GM12878 (cell line): ENCODE measurements at places on chromosomes 4 and X.

DNA sequence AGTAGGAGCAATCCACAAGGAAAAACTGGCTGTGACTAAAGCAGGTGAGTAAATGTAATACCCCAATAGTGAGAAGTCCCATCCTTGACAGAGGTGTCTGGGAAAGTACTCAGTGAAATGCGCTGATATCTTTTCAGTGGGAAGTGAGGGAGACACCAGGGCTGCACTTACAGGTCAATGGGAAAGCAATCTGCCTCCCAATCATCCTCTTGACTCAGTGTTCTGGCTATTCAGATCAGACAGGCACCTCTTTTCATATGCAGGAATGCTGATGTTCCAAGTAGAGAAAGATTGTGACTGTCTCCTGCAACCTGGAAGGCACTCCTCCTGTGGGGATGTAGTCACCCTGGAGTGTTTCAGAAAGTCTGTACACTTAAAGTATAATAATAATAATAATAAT is 39.9 kb upstream of the SPIN2A start:
- no peaks in the 10 kb centered on the region for H3K4me1 ChIP-seq
- H3K36me3 ChIP-seq, result no peaks in the 10 kb centered on the region
- DNase-seq, result no peak
- no peak overlapping the region for H3K4me3 ChIP-seq
- no peaks in the 10 kb centered on the region for H3K27me3 ChIP-seq

GRCh38 chr4:107444-108429 is 16.6 kb upstream of the ZNF718 start:
- no peaks in the 10 kb centered on the region for H3K4me1 ChIP-seq
- no peak for DNase-seq
- no peak overlapping the region for H3K4me3 ChIP-seq

GRCh38 chr4:102778720-102779119 is 18.0 kb upstream of the MANBA start:
- no peaks in the 10 kb centered on the region for H3K27me3 ChIP-seq
- no peaks in the 10 kb centered on the region for H3K4me1 ChIP-seq
- H3K36me3 ChIP-seq, result no peaks in the 10 kb centered on the region
- H3K27ac ChIP-seq, result no peak overlapping the region
- DNase-seq, result no peak

GRCh38 chrX:37075892-37076595 is 67.9 kb downstream of the FAM47C start:
- no peaks in the 10 kb centered on the region for H3K36me3 ChIP-seq
- H3K27ac ChIP-seq, result no peak overlapping the region
- H3K4me1 ChIP-seq, result no peaks in the 10 kb centered on the region
- H3K4me3 ChIP-seq, result no peak overlapping the region

- H3K27ac ChIP-seq, result no peak overlapping the region
- H3K36me3 ChIP-seq, result no peaks in the 10 kb centered on the region
- no peaks in the 10 kb centered on the region for H3K4me1 ChIP-seq
- no peak for DNase-seq
- H3K4me3 ChIP-seq, result no peak overlapping the region
Observed at GRCh38 chr4:58981828-58982227, 1871.6 kb upstream of the IGFBP7 start.

DNA sequence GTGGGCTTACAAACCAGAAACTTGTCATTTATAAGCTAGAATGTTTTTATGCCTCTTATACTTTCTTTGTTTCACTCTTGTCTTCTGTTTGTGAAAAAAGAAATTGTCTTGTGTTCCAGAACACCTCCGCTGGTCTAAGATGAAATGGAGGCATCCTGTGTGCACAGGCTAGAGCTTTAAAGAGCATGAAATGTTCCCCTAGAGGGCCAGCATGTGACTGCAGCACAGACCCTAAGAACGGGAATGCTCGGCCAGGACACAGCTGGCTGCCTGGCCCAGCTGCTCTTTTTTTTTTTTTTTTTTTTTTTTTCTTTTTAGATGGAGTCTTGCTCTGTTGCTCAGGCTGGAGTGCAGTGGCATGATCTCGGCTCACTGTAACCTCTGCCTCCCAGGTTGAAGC is 33.6 kb downstream of the SETD7 start:
- H3K36me3 ChIP-seq, result no peaks in the 10 kb centered on the region
- H3K27me3 ChIP-seq, result no peaks in the 10 kb centered on the region
- no peak for DNase-seq
- no peak overlapping the region for H3K4me3 ChIP-seq
- H3K27ac ChIP-seq, result peak overlapping the region; percentile 49; the same call in 1 of the 2 replicates

GRCh38 chrX:71616672-71617529 is 1.4 kb downstream of the CXCR3 start:
- H3K4me1 ChIP-seq, result peaks cover 25% of the 10 kb centered on the region
- H3K27me3 ChIP-seq, result no peaks in the 10 kb centered on the region
- H3K4me3 ChIP-seq, result peak overlapping the region; percentile 69; the same call in 1 of the 2 replicates
- H3K27ac ChIP-seq, result peak overlapping the region; percentile 90
- H3K36me3 ChIP-seq, result peaks cover 3% of the 10 kb centered on the region; the same call in 1 of the 2 replicates

DNA sequence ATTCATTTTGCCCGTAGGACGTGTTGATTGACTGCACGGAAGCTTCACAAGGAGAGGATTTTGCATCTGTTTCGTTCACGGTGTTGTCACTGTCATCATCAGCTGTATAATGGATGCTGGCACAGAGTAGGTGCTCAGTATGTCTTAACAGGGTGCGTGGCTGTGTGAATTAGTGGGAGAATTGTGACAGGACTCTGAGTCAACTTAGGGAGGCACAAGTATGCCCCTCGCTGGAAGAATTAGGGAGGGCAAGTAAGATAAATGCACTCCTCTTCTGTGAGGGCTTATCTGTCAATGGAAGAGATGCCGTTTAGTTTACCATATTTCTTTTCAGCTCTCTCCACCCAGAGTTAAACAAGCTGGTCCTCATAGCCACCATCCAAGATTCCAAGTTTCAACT is 107.2 kb downstream of the TRIML1 start:
- no peak overlapping the region for H3K27ac ChIP-seq
- no peaks in the 10 kb centered on the region for H3K36me3 ChIP-seq
- H3K4me3 ChIP-seq, result no peak overlapping the region
- no peaks in the 10 kb centered on the region for H3K27me3 ChIP-seq
- no peaks in the 10 kb centered on the region for H3K4me1 ChIP-seq

GRCh38 chr4:36348403-36348938 is 67.1 kb downstream of the DTHD1 start:
- H3K27me3 ChIP-seq, result no peaks in the 10 kb centered on the region
- peak; percentile 66 for DNase-seq
- peaks cover 13% of the 10 kb centered on the region for H3K4me1 ChIP-seq
- no peak overlapping the region for H3K4me3 ChIP-seq
- H3K27ac ChIP-seq, result peak overlapping the region; percentile 70

DNA sequence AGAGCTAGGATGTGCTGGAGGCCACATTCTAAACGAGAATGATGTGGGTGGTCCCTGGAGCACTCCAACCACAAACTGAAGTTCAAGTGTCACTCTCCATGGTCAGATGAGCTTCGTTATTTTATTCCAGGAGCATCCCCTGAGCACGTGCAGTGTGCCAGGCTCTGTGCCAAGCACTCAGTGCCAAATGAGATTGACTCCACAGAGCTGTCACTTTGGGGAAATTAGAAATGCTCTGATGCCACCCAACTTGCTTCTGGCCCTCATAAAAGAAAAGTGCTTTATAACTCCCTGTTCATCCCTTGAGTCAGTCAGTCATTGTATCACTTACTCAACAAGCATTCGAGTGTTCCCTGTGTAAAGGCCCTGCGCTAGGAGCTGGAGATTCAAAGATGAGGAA is 91.2 kb downstream of the RTL5 start:
- no peaks in the 10 kb centered on the region for H3K27me3 ChIP-seq
- no peaks in the 10 kb centered on the region for H3K36me3 ChIP-seq
- H3K27ac ChIP-seq, result no peak overlapping the region
- DNase-seq, result no peak

DNA sequence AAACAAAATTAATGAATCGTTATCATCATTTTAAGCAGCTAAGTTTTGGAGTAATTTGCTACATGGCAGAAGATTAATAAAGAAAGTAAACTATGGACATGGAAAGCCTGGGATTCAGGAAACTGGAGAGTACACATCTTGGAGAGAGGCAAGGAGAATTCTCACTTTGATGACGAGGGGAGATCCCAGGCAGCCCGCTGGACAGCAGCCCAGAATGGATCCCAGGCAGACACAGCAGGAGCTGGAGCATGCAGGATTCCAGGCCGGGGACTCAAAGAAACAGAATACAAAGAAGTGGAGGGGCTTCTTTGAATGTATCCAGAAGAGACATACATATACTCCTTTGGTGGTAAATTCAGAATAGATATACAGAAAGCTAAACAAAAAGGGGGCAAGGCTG is 118.0 kb upstream of the ATP6AP2 start:
- DNase-seq, result no peak
- no peaks in the 10 kb centered on the region for H3K36me3 ChIP-seq
- no peaks in the 10 kb centered on the region for H3K4me1 ChIP-seq
- H3K27me3 ChIP-seq, result peaks cover 3% of the 10 kb centered on the region

- no peaks in the 10 kb centered on the region for H3K36me3 ChIP-seq
- H3K27me3 ChIP-seq, result no peaks in the 10 kb centered on the region
- no peaks in the 10 kb centered on the region for H3K4me1 ChIP-seq
- no peak for DNase-seq
- H3K27ac ChIP-seq, result no peak overlapping the region
Observed at GRCh38 chrX:98432413-98432812, 1548.7 kb downstream of the RPA4 start.

DNA sequence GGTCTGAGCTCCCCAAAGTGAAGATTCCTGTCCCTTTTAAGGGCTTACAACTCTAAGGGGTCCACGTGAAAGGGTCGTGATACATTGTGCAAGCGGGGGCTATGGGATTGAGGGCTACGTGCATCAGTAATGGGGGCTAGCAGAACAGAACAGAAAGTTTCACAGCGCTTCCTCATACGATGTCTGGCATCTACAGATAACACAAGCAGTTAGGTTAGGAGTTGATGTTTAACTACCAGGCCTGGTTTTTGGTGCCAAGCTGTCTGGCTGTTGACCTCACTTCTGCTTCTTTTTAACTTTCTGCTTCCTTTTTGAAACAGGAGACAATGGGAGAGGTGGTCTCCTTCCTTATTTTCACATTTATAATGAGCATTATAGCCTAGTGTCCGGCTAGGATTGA is 368.6 kb upstream of the CXorf51A start:
- DNase-seq, result no peak
- no peaks in the 10 kb centered on the region for H3K4me1 ChIP-seq
- H3K27ac ChIP-seq, result no peak overlapping the region
- no peaks in the 10 kb centered on the region for H3K27me3 ChIP-seq
- H3K4me3 ChIP-seq, result no peak overlapping the region

DNA sequence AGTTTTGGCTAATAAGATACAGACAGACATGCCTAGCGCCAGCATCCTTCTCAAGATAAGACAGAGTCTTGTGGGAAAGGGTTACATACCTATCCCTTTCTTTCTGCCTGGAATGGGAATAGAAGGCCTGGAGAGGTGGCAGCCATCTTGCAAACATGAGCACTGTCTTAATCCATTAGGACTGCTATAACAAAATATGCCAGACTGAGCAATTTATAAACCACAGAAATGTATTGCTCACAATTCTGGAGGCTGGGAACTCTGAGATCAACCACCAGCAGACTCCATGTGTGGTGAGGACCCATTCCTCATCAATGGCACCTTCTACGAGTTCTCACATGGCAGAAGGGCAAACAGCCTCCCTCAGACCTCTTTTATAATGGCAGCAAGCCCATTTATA is 26.5 kb upstream of the NEIL3 start:
- no peaks in the 10 kb centered on the region for H3K36me3 ChIP-seq
- H3K4me3 ChIP-seq, result no peak overlapping the region
- no peak overlapping the region for H3K27ac ChIP-seq
- no peaks in the 10 kb centered on the region for H3K27me3 ChIP-seq
- no peak for DNase-seq

GRCh38 chr4:128381748-128382559 is 94.3 kb upstream of the PGRMC2 start:
- H3K27ac ChIP-seq, result no peak overlapping the region
- no peak for DNase-seq
- no peaks in the 10 kb centered on the region for H3K36me3 ChIP-seq
- no peaks in the 10 kb centered on the region for H3K4me1 ChIP-seq

- H3K27ac ChIP-seq, result no peak overlapping the region
- no peaks in the 10 kb centered on the region for H3K27me3 ChIP-seq
- no peak for DNase-seq
- H3K4me3 ChIP-seq, result no peak overlapping the region
Observed at GRCh38 chr4:187449702-187450101, 545.9 kb upstream of the ZFP42 start.

GRCh38 chr4:94304365-94304971 is 38.2 kb downstream of the HPGDS start:
- H3K27ac ChIP-seq, result no peak overlapping the region
- DNase-seq, result no peak
- H3K4me3 ChIP-seq, result no peak overlapping the region
- no peaks in the 10 kb centered on the region for H3K4me1 ChIP-seq
- H3K36me3 ChIP-seq, result no peaks in the 10 kb centered on the region

DNA sequence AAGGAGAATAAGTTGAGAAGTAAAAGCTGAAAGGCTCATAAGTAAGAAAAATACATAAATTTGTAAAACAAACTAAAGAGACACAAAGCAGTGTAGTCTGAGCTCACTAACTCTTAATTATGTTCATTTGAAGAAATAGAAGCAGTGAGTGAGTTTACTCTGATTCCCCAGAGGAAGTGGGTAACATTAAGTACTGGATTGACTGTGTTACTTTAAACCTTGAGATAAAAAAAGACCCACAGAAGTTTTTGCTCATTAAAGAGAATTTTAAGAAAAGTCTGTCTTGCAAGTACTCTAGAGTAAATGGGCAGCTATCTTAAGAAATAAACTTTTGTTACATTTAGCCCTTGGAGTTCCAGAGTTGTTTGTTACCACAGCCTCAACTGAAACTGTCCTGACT is 2466.9 kb downstream of the PCDH7 start:
- H3K36me3 ChIP-seq, result no peaks in the 10 kb centered on the region
- no peak overlapping the region for H3K4me3 ChIP-seq
- no peaks in the 10 kb centered on the region for H3K4me1 ChIP-seq
- peak; percentile 8 for DNase-seq
- H3K27me3 ChIP-seq, result no peaks in the 10 kb centered on the region

- no peak overlapping the region for H3K27ac ChIP-seq
- H3K4me3 ChIP-seq, result no peak overlapping the region
- no peaks in the 10 kb centered on the region for H3K27me3 ChIP-seq
- DNase-seq, result no peak
Observed at GRCh38 chr4:143163614-143164013, 21.1 kb upstream of the USP38 start.

DNA sequence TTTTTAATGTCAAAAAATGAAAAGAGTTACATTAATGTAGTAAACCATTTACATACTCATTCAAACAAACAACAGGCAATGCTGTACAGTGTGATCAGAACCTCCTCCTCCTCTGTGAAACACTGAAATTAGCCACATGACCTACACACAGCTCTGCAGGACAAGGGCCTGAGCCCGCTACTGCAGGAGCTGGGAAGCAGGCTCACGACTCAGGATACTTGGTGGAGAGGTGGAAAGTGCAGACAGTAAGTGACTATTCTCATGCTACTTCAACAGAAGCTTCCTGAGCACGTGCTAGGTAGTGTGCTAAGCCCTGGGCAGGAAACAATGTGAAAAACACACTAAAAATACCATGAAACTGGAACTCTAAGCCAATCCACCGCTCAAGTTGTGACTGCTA is 56.8 kb downstream of the TAPT1 start:
- no peak overlapping the region for H3K4me3 ChIP-seq
- no peaks in the 10 kb centered on the region for H3K27me3 ChIP-seq
- no peak for DNase-seq
- H3K4me1 ChIP-seq, result no peaks in the 10 kb centered on the region
- peaks cover 16% of the 10 kb centered on the region for H3K36me3 ChIP-seq

- no peaks in the 10 kb centered on the region for H3K36me3 ChIP-seq
- H3K27me3 ChIP-seq, result no peaks in the 10 kb centered on the region
- H3K4me3 ChIP-seq, result no peak overlapping the region
- DNase-seq, result peak; percentile 12
- H3K4me1 ChIP-seq, result no peaks in the 10 kb centered on the region
Observed at GRCh38 chr4:113952452-113953029, 26.9 kb downstream of the ARSJ start.
